ENCODE measurements at places on chromosomes 2 and 18.

- DNase-seq = no peak
Observed at GRCh38 chr2:76721226-76721625, 801.0 kb downstream of the LRRTM4 start.

- DNase-seq = no peak
Observed at GRCh38 chr2:121151311-121152109, 133.5 kb downstream of the TFCP2L1 start.

DNA sequence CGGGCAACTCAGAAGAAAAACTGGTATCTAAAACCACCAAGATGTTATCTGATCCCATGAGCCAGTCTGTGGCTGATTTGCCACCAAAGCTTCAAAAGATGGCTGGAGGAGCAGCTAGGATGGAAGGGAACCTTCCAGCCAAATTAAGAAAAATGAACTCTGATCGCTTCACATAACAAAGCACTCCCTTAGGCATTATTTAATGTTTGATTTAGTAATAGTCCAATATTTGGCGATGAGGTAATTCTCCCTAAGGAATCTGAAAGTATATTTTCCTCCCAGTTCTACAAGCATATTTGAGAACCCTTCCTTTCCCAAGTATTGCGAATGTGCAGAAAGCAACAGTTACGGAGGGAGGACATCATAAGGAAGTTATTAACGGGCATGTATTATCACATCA is 156.6 kb downstream of the KCNJ3 start:
- DNase-seq = no peak

- DNase-seq = peak; percentile 47
Observed at GRCh38 chr2:1769703-1770422, 25.5 kb upstream of the PXDN start.

GRCh38 chr2:149467436-149467835 is 120.1 kb downstream of the MMADHC start:
- DNase-seq = no peak

DNA sequence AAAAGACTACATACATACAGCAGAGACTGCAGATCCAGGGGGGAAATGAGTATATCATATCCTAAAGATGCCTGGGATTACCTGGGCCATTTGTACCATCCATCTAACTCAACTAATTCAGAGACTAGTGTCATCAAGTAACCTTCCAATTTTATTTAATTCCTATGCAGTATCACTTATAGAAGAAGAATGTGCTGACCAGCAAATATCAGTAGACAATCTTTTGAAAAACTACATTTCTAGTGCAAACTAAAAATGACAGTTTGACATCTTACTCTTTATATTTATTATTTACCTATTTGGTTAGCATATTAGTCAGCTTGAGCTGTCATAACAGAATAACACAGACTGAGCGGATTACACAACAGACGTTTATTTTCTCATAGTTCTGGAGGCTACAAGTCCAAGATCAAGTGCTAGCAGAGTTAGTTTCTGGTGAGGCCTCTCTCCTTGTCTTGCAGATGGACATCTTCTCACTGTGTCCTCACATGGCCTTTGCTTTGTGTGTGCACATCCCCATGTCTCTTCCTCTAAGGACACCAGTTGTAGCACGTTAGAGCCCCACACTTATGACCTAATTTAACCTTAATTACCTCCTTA is 47.0 kb downstream of the NCKAP5 start:
- DNase-seq = no peak

GRCh38 chr2:216107320-216107719 is 1.8 kb upstream of the XRCC5 start:
- DNase-seq = no peak

GRCh38 chr2:98569197-98569793 is 39.0 kb downstream of the COA5 start:
- DNase-seq = peak; percentile 55

DNA sequence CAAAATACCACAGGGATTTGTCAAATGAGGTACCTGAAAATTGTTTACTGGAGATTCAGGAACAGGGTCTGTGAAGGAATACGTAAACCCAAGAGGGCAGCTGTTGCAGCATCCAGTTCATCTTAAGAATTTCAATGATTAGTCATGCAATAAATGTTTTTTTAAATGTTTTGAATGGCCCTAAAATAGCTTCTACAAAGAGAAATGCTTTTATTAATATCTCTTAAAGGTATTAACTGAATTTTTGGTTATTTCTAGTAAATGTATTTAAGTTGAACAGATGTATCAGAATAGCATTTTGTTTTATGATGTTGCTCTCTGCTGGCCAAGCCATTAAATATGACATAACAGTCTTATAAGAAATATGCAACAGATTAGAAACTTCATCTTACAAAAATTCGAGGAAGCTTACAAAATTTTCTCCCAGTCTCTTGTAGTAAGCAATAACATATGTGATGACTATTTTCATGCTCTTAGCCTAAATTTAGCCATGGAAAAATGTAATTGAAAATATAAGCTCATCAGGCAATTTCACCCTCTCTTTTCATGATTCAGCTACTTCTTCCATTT is 863.9 kb downstream of the SUCLG1 start:
- no peak for DNase-seq

GRCh38 chr2:24046599-24046929 is 627 bp downstream of the WDCP start:
- DNase-seq = no peak

DNA sequence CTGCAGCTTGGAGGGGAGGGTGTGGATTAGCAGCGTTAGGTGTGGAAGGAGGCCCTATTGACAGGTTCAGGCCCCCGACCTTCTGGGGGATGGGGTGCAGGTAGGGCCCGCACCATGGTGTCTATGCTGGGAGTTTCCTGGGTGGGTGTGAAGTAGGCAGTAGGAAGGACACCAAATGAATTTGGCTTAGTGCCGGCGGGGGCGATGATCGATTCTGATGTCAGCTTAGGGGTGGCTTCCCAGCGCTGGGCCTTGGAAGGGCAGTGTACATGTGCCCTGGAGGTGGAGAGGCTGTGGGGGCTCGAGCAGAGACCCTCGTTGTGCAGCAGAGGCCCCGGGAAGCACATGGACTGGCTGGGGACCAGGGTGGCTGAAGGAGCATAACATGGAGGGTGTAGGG is 21.6 kb downstream of the DCDC2C start:
- no peak for DNase-seq

- DNase-seq = no peak
Observed at GRCh38 chr2:132651115-132652045, 18.6 kb downstream of the LYPD1 start.

- DNase-seq = no peak
Observed at GRCh38 chr2:98369710-98370239, 23.5 kb downstream of the CNGA3 start.

DNA sequence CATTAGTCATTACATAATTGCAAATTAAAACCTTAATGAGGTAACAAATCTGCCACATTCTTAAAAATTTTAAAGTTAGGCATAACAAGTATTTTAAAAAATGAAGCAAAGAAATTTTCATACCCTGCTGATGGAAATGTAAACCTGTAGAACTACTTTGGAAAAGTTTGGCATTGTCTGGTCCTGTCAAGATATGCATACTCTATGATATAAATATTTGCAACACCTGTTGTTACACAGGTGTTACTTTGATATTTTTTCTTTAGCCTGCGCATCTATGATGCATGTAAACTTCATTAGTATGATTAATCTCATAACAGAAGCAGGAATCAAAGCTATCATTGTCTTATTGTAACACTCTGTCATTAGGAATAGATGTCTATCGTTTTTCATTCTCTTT is 634.3 kb downstream of the TRIB2 start:
- no peak for DNase-seq

DNA sequence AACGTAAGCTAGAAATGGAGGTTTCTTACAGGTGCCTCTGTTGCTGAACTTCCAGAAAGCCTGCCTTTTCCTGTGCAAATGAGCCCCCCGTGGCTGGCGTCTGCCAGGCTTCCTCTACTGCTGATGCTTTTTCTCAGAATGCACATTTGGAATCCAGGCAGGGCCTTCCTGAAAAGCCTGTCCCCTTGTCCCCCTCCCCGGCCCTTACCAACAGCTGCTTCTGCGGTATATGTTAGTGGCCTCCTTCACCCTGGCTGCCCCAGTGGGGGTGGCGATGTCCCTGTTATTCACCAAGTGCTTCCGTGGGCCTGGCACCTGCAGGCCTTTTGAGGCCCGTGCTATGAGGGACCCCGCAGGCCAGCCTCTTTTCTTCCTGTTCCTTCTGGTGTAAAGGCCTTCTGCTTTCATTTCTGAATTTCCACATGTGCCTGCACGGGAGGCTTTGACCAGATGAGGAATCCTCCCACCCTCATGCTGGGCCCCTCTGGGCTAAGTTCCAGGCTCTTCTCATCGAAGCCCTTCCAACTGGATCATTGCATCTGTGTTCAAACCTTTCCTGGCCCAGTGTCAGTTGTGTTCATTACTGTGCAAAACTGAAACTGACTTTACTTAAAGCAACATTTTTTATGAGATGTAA is 10.4 kb downstream of the CNDP2 start:
- no peak for DNase-seq

GRCh38 chr2:168633200-168633599 is 169.2 kb upstream of the NOSTRIN start:
- peak; percentile 15 for DNase-seq

- peak; percentile 16 for DNase-seq
Observed at GRCh38 chr2:170396799-170397459, 219.0 kb downstream of the MYO3B start.

DNA sequence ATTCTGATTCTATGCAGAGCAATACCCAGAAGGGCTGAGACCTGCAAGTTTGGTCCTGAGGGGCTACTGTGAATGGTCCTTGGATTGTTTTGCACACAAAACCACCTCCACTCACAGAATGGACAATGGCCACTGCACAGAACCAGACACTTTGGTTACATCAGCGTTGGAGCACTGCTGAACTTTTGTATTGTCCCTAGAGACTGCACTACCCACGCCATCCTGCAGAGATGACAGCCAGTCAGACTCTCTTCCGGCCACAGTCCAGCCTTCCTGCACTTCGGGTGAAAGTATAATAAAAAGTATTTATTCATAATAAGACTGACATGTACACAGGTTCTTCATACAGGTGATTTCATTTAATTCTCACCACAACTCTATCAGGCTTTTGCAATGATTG is 35.7 kb downstream of the CELF4 start:
- DNase-seq = no peak

DNA sequence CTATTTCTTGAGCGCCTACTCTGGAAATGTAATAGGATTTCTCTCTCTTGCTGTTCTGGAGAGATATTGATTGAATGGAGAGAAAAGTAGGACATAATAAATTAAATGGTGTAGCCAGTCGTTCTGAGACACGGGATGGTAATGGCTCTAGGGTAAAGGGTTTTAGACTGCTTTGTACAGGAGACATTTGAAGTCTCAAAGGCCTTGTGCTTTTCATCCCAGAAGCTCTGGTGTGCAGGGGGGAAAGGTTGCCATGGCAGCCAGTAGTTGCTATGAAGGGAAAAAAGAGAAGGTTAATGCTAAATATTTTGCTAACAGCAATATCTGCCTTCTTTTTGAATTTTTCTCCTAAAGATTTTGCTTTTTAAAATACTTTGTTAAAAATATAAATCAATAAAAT is 359.3 kb downstream of the RIT2 start:
- no peak for DNase-seq

DNA sequence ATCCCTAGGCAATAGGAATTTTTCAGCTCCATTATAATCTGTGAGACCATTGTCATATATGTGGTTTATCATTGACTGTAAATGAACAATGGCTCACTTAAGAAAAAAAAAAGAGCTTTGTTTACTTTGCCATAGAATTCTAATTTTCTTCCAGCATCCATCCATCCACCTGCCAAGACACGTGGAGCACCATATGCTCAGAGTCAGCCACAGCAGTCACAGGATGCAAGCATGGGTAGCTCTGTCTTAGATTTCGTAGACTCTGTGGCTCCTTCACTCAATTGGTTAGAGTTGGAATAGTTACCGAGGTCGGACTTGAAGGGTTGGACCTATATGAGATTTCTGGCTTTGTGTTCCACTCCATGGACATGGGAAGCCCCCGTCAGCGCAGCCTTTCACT is 75.6 kb downstream of the COA5 start:
- DNase-seq = no peak

- no peak for DNase-seq
Observed at GRCh38 chr2:151334082-151334815, 23.1 kb upstream of the TNFAIP6 start.

DNA sequence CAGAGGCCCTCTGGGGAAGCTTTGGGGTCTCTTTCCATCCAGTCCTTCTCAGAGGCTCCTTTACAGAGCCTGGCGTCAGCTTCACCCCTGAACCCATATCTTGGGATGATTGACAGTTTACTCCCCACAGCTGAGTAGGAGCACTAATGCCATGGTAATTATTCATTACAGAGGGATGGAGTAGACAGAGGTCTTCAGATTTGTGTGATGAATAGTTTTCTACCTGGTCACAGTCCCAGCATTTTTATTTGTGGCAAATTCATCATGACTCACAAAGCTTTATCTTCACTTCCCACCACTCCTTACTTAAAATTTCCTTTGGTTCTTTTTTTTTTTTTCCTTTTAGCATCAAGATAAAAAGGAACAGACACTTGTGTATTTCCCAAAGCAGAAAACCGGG is 104.2 kb downstream of the CCDC85A start:
- DNase-seq = no peak

DNA sequence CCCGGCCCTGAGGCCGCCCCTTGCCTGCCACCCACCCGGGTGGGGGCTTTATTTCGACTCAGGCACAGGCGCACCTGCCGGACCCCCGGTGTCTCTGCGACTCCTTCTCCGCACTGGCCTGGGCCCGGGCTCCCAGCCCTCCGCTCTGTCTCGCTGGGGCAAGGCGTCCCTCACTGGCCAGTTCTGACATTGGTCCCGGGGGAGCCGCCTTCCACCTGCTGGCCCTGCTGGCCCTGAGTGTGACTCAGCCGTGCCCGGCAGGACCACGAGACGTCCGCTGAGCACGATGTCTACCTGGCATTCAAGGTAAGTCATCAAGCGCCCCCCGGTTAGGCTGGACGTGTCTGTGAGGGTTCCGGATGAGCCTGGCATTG is 131.5 kb upstream of the CTDP1 start:
- no peak for DNase-seq

GRCh38 chr18:77250926-77251729 is 1.5 kb downstream of the GALR1 start:
- DNase-seq = no peak

DNA sequence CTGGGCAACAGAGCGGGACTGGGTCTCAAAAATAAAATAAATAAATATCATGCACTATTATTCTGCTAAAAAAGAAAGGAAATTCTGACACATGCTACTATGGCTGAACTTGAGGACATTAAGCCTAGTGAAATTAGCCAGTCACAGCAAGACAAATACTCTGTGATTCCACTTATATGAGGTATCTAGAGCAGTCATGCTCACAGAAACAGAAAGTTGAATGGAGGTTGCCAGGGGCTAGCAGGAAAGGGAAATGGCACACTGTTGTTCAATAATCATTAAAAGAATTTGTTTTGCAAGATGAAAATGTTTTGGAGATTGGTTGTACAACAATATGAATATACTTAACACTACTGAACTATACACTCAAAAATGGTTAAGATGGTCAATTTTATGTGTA is 60.8 kb downstream of the NCKAP1 start:
- no peak for DNase-seq

GRCh38 chr2:27087823-27088410 is 1.3 kb downstream of the KHK start:
- no peak for DNase-seq

- no peak for DNase-seq
Observed at GRCh38 chr2:201114846-201115245, 1.1 kb upstream of the CFLAR start.
